Stimulated activated CD4-positive, alpha-beta T cell treated with anti-CD3 and anti-CD28 coated beads, Interleukin-2, amount 100 ng/mL, for 24 hours (primary cell): ENCODE measurements at places on chromosomes 2 and 18.

- DNase-seq: no peak
Observed at GRCh38 chr2:45282646-45283045, 273.4 kb upstream of the SIX2 start.

DNA sequence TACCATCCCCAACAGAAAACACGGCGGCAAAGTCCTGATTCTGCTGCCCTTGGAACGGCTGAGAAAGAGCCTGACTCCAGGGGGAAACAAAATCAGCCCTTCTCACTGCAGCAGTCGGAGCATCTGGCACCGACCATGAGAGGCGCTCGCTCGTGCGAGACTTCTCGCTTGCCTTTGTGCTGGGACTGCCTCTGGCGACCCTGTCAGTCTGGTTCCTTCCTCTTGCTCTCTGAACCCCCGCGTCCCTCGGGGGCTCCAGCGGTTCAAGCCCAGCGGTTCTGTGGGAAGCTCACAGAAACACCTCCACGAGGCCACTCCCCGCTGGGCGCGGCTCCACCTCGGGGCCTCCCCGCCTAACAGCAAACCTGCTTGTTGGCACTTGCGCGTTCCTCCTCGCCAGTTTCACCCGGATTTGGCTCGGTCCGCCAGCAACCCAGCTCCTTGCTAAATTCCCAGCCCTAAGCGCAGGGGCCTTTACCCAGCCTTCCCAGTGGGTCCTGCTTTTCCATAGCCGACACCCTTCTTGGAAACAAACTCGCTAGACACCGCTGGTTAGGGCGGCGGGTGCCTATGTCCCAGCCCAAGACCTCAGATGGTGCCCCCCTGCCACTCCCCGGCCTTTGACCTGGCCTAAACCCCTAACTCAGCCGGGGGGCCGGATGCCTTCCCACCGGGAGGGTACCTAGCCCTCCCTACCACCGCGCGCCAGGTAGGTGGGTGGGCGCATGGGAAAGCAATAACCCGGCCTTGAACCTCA, 2.2 kb downstream of the RND3 start:
- no peak for DNase-seq

- no peak for DNase-seq
Observed at GRCh38 chr2:229133155-229133772, 137.8 kb downstream of the PID1 start.

GRCh38 chr2:23636426-23636825, 251.4 kb downstream of the KLHL29 start:
- no peak for DNase-seq

DNA sequence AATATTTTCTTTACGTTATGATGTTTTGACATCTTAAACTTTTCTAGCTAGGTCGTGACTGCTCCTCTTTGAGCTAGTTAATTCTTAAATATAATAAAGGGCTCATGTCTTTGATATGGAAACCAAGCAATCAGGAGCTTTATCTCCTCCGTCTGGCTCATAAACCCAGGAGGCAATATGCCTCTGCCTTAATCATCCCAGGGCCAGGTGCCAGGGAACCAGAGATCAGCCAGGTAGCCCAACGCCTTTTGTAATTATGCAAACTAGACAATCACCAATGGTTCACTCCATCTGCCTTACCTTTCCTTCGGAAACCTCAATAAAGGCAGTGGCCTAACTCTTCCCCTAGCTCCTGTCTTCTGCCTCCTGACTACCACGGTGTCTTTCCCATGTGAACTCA, 213.7 kb downstream of the KCNJ3 start:
- DNase-seq: no peak

- DNase-seq: no peak
Observed at GRCh38 chr18:34901299-34901698, 139.9 kb upstream of the MAPRE2 start.

DNA sequence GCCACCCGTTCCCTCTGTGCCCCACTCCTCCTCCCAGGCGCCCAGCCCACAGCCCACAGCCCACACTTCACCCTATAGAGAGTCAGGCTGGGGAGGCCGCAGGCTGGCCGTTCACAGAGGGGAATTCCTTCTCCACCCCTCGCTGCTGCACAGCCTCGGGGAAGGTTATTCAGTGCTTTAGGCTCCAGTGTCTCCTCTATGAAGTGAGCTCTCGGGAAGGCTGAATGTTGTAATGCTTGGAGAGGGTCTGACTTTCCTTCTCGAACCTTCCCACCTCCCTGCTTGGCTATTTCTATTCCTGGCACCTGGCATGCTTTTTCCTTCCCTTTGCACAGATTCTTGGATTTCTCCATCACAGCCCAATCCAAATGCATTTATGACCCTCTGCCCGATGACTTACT, 62.5 kb upstream of the SMAD7 start:
- no peak for DNase-seq

- no peak for DNase-seq
Observed at GRCh38 chr18:3248062-3248657, 559 bp downstream of the MYL12A start.
